ENCODE measurements at places on chromosomes 11 and 22. TPM values are rescaled to one million over a fixed set of nuclear protein-coding genes. Genes with fewer than 3 reads are reported as not detected.

- no peak for DNase-seq
Measured at GRCh38 chr11:60977224-60977623, 5.7 kb downstream of the CD6 start.

DNA sequence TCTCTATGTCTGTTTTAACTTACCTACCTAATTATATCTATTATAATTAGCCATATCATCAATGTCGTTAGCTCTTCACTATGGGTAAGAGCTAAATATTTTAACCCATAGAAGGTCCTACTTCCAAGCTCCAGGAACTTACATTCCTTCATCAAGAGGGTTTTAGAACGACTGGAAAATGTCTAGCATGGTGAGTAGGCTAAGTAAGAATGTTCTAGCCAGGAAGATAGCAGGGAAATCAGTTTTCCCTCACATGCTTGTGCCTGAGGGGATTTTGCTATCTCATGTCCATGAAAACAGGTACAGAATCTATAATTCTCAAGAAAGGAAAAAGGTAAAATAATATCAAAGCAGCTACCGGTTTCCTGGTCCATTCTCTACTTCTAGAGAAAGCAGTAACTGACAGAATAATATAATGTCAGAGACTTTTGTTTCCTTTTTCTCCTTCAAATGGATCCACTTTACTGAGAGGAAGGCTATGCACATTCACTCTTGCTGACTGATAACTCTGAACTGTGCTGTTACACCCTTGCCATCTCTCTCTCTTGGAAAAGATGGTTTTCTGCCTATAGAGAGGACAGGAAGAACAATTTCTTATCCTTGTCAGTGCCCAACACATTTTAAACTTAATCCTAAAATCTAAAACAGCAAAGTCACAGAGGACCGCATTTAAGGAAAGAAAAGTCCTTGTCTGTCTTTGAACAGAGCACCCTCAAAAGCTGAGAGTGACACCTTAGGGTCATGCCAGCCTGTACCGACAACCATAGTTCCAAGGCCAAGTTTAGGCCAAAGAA, 67.0 kb downstream of the MAML2 start:
- DNase-seq, result no peak

GRCh38 chr11:75450236-75450635, 17.2 kb upstream of the KLHL35 start:
- DNase-seq, result peak; percentile 45

- DNase-seq, result no peak
Measured at GRCh38 chr11:134853992-134854991, 442.2 kb upstream of the B3GAT1 start.

- no peak for DNase-seq
Measured at GRCh38 chr11:22668005-22668796, 1.8 kb downstream of the GAS2 start.

GRCh38 chr22:17380359-17381087, 11.3 kb downstream of the CECR2 start:
- no peak for DNase-seq

- DNase-seq, result peak; percentile 99
Measured at GRCh38 chr11:76823481-76824028, 37.2 kb upstream of the ACER3 start.

The CCDC188 gene
- total RNA-seq, result not detected

GRCh38 chr11:95790933-95791708, 823 bp downstream of the CEP57 start:
- DNase-seq, result peak; percentile 65

- DNase-seq, result no peak
Measured at GRCh38 chr11:65778431-65778900, 2.3 kb downstream of the AP5B1 start.

The ALKBH8 gene
- total RNA-seq, result 14.3 TPM

- no peak for DNase-seq
Measured at GRCh38 chr11:58178444-58178843, 10.4 kb upstream of the OR9Q2 start.

DNA sequence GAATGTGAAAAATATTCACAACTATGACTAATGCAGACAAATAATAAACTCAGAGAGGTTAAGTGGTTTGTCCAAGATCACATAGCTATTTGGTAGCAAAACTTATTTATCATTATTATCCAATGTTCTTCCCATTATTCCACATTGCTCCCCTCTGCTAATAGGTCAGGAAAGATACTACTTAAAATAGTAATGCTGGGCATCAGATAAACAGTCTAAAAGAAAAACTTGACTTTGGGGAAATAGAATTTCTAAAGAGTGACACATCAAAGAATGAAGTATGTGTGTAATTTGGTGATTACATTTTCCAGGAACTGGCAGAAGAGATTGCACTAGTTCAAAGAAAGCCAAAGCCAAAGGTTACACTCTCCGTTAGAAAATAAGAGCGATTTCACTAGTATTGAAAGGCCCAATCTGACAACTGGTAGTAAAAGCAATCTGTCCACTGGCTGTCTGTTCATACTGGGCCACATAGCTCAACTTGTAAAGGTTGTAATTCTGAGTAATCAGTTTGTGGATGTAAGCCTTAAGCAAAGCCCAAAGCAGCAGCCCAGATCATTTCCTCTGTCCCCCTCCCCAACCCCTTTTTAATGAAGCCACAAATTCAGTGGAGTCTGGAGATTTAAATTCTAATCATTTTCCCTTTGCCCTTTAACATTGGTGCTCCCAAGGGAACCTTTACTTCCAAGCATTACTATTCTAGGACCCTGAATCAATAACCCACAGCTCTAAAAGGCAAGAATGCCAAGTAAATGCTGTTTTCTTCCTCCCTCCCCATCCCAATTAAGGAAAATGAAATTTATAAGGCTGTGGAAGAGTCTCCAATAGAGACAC, 283.5 kb downstream of the TTC28 start:
- DNase-seq, result peak; percentile 4

The BIK gene
- total RNA-seq, result 24.6 TPM

DNA sequence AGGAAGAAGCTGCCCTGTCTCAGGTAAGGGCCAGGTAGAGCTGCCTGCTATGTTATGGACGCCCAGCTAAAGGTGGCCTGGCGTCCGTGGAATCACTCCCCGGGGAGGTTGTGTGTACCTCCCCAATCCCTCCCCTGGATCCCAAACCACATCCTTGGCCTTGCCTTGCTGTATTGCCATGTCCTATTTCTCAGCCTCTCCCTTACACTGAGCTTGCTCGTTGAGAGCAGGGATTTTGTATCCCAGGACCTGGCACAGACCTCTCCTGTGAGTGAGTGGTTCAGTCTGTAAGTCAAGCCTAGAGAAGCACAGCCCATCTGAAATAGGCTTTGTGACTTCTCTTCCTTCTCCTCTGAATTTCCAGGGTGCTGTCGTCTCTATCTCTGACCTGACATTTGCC, 53.9 kb downstream of the TRAF6 start:
- DNase-seq, result no peak

GRCh38 chr11:766106-766935, 11.0 kb downstream of the GATD1 start:
- no peak for DNase-seq

The SHANK2 gene
- 33.2 TPM for total RNA-seq

The SLC29A2 gene
- 25.5 TPM for total RNA-seq

The SCGB1D2 gene
- not detected for total RNA-seq

DNA sequence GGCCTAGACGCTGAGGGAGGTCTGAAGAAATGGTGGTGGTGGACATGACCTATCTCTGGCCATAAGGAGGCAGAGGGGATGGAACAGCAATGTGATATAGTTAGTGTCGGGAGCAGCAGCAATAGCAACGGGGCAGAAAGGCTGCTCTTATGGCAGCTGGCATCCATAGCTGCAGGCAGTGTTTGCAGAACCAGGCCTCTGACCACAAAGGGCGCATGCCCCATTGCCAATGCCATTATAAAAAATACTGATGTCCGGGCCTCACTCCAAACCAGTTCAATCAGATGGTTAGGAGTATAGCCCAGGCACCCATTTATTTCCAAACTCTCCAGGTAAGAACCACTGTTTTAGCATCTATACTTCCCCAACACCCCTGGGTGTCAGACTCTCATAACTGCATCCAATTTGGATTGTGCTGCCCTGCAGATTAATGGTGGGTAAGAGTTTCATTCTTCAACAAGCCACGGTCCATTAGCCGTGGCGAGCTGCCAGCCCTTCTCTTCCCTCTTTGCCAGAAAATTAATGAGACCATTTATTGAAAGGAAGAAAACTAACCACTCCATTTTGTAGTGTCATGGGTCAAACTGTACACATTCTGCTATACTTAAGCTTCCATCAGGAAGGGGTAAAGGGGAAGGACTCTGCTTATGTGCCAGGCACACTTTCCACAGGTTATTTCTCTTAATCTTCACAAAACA, 72.8 kb upstream of the SPON1 start:
- peak; percentile 12 for DNase-seq

The LIN7C gene
- total RNA-seq, result 26.6 TPM

DNA sequence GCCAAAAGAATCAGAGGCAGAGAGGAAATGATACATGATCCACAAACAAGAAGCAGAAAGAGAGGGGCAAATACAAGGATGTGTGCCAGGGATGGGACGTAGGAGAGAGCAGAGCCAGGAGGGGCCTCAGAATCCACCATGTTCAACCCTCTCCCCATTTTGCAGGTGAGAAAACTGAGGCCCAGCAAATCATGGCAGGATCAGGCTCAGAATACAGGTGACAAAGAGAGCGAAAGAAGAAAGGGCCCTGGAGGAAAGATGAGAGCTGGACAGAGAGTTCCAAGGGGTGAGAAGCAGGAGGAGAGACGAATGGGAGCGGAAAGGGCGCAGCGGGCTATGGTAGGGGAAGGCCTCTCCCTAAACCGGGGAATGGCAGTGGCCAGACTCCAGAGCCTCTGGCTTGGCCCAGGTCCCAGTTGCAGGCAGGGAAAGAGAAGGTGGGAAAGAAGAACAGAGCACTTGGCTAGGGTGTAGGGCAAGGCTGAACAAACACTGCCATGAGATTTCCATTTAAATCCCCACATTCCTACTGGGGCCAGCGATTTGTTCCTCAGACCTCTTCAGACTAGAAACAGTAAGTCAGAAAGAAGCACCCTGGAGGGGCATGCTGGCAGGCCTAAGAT, 44.4 kb upstream of the TSKU start:
- no peak for DNase-seq

DNA sequence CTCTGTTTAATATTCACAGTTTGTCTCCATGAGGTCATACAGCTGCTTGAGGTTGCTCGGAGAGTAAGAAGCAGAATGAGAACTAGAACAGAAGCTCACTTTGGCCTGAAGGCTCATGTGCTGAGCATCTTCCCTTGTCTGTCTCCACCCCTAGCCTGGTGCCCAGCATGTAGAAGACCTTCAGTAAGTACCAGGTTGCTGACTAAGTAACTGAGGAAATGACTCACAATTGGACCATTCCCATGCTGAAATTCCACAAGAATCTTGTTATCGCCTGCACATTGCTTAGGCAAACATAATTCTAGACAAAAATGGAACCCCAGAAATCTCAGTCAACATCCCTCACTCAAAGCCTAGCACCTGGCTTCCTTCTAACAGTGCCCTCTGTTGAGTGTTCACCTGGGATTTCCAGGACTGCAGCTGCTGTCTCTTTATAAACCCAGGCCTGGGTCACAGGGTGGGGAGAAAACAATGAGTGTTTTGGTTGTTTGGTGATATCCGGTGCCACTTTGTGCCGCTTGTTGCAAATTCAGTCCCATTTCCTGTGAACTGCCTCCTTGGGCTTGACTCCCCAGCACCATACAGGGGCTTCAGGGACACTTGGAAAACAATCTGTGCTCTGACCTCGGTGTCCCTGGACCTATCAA, 406.8 kb downstream of the ETS1 start:
- DNase-seq, result peak; percentile 97

GRCh38 chr11:34926101-34926830, 9.8 kb downstream of the PDHX start:
- peak; percentile 67 for DNase-seq

DNA sequence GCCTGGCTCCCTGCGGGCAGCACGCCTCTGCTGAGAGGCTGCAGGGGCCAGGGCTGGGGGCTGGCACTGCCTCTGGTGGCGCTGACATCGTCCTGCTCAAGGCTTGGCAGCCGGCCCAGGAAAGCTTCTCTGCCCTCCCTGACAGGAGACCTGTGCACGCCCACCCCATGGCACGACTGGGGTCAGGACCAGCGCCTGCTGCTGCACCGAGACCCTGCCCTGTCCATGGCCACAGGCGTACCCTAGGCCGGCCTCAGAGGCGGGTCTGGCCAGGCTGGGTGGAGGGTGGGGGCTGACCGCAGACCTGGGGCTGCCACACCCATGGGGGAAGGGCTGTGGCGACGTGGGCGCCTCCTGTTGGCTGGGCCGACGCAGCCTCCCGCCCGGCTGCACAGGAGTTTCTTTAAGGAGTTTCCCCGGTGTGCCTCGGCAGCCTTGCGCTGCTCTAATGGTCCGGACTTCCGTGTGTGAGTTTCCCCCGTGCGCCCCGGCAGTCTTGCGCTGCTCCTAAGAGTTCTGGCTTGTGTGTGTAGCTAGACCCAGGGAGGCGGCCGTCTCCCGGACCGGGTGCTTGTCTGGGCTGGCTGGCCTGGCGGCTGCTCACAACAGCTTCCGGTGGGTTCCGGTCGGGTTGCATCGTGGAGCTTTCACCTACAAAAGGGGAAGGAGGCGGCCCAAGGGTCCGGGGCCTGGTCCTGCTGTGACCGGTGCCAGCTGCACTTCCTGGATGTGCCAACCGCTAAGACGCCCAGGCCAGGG, 4.6 kb downstream of the TRABD start:
- peak; percentile 62 for DNase-seq

DNA sequence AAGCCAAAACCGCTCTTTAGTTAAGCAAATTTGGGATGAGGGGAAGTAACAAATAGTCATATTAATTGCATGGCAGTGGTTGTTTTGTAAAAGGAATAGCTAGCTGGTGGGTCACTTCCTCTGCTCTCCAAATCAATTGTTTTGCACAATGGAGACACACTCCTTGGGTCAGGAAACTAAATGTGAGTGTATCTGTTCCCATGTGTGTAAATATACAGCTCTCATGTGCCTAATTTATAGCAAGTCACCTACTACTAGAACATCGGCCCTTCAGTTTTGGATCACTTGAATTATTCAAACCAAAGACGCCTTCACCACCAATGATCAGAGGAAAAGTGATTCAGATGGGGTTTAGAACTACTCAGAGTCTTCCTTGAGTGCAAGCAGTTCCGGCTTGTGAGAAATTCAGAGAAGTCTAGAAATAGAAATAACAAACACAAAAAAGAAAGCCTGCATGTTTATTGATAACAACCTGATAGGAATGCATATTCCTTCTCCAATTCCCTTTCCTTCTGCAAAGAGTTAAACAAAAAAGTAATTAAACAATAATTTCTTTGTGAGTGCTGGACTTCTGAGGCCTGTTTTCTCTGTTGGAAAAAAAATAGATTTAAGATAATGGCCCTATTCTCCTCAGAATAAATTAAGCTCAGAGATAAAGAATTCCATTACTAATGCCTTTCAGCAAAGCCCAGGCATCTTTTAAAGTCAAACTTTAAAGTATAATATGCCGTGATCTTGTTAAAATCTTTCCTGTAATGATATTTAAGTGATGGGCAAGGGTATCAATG, 100.4 kb downstream of the KIRREL3 start:
- no peak for DNase-seq

DNA sequence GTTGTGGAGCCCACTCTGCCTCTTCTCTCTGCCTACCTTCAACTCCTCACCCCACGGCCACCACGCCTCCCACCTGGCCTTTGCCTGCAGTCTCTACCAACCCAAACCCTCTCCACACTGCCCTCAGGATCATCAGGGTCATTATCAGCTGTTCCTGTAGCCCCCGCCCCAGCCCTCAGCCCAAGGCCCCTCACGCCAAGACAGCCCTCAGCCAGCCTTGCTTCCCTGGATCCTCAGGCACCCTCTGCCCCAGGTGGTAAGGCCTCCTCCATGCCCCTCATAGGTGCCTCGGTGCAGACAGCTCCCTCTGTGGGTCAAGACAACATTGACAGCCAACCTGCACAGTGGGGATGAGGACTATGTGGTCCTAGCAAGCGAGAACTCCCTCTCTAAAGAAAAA, 1.7 kb downstream of the SBF1 start:
- peak; percentile 36 for DNase-seq

Measured in PC-3 (cell line).